ENCODE measurements at places on chromosomes 2 and 18.

- DNase-seq, result no peak
Observed at GRCh38 chr2:143674051-143674450, 544.8 kb downstream of the ARHGAP15 start.

DNA sequence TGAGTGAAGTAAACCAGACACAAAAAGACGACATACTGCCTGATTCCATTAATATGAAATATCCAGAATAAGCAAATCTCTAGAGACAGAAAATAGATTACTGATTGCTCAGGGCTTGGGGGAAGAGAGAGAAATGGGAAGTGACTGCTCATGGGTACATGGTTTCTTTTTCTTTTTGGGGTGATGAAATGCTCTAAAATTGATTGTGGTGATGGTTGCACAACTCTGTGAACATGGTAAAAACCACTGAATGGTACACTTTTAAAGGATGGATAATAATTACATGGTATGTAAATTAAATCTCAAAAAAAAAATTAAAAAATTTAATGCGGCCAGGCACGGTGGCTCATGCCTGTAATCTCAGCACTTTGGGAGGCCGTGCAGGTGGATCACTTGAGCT, 39.3 kb downstream of the RPL31 start:
- DNase-seq, result no peak

GRCh38 chr2:158115202-158115767, 13.6 kb downstream of the UPP2 start:
- no peak for DNase-seq

- no peak for DNase-seq
Observed at GRCh38 chr2:230706053-230706521, 6.6 kb upstream of the CAB39 start.

DNA sequence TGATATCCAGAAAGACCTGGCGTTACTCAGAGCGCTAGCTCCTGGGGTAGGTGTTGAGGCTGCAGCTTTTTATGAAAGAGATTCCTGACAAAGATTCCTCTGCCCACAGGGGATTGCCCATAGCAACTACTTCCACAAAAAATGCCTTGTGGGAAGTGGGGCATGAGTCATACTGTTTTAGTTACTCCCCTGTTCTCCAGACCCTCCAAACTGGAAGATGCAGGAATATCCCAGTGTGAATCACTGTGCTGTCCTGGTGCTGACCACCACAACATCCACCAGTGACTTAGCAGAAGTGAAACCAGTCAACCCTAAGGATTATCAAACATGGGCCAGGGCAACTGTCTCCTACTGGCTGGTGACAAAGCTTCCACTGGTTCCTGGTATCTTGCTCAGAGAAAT, 61.8 kb downstream of the CDH2 start:
- DNase-seq, result peak; percentile 99

GRCh38 chr18:22558945-22559385, 141.2 kb upstream of the CTAGE1 start:
- peak; percentile 89 for DNase-seq

- DNase-seq, result no peak
Observed at GRCh38 chr18:10168477-10168876, 254.7 kb downstream of the VAPA start.

DNA sequence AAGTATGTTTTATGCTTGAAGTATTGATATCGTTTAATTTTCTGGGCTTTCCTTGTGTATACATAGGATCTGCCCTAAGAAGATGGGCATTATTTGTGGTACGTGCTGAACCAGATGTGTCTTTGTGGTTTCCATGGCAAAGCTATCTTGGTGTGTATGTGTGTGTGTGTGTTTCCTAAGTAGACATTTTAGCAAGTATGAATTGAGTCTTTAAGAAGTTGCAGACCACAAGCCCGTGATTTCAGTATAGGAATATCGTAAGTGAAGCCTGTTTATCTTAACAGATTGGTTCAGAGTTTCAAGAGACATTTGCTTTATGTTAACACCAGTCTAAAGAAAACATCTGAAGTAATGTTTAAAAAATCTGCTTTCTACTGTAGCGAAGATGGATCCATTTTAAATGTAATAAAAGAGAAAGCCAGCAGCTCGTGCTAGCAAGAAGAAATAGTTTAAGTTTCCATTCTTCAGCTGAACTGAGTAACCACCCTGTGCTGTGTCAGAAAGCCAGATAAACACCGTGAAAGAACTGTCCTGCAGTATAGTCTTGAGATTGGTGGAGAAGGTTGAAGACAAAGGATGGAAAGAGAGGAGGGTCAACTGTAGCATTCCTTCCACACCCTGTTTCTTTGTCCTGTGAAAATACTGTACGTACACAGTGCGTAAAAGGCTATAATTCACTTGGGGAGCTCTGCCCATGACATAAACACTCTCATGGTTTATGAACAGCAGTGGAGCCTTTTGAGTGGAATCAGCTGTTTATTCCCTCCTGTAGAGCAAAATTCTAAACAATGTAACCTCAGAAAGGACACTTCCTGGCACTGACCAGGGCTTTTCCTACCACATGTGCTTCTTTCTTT, 91.9 kb upstream of the FOSL2 start:
- peak; percentile 77 for DNase-seq

GRCh38 chr18:47949202-47949601, 18.7 kb upstream of the SMAD2 start:
- DNase-seq, result no peak

DNA sequence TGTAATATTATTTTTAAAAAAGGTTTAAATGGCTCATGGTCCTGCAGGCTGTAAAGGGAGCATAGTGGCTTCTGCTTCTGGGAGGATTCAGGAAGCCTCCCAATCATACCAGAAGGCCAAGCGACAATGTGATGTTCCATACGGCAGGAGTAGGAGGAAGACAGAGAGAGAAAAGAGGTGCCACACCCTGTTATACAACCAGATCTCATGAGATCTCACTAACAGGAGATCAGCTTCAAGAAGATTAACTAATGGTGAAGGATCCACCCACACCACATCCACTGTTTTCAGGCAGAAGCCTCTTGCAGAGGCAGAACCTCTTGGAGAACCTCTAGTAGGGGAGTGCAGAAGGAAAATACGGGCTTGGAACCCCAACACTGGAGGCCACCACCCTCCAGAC, 103.9 kb upstream of the TEKT4 start:
- no peak for DNase-seq

DNA sequence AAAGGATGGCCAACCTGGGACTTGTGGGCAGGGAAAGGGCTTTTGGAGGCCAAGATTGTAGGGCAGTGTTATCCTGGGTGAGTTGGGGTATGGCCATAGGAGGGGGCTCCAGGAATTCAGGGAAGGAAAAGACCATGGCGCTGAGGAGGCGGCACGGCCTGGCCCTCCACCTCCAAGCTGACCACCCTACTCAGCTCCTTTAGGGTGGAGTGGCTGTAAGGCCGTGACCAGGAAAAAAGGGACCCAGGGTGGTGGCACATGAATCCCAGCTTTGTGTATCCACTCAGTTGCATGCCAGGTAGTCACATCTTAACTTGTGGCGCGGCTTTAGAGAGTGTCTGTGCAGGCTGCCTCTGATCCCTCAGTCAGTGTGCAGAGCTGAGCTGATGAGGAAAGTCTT, 168.1 kb downstream of the AGAP1 start:
- no peak for DNase-seq

- DNase-seq, result peak; percentile 53
Observed at GRCh38 chr2:234994438-234995321, 42.9 kb downstream of the SH3BP4 start.

DNA sequence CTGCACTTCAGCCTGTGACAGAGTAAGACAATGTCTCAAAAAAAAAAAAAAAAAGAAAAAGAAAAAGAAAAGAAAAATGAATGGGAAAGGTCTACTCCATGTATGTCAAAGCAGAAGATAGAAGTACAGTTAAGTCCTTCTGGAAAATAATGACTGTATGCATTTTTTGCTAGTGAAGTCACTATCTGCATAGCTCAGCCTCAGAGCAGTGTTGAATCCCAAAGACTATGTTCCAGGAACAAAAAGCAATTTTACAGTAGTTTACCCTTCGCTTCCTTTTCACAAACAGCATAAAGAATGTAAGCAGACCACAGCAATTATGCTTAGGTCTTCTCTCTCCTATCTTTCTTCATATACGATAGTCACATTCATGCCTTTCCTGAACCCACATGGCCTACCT, 497.4 kb downstream of the CMPK2 start:
- DNase-seq, result peak; percentile 82

- no peak for DNase-seq
Observed at GRCh38 chr18:51953521-51953920, 386.5 kb upstream of the DCC start.

GRCh38 chr2:31270822-31271231, 36.9 kb downstream of the EHD3 start:
- peak; percentile 55 for DNase-seq

DNA sequence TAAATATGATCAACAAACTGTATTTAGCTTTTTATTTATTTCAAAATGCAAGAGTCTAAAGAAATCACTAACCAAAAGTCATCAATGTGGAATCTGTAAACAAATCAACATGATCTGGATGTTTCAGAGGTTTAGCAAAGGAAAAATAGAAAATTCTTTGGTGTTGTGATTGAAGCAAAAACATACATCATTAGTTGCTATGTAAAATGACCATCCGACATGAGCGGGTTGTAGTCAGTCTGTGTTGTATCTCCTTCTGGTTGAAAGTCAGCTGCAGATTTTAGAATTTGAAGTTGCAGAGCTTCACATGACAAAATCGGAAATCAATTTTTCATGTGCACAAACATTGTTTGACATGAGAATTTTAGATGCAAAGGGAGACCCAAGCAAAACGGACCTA, 63.2 kb downstream of the IRS1 start:
- no peak for DNase-seq

DNA sequence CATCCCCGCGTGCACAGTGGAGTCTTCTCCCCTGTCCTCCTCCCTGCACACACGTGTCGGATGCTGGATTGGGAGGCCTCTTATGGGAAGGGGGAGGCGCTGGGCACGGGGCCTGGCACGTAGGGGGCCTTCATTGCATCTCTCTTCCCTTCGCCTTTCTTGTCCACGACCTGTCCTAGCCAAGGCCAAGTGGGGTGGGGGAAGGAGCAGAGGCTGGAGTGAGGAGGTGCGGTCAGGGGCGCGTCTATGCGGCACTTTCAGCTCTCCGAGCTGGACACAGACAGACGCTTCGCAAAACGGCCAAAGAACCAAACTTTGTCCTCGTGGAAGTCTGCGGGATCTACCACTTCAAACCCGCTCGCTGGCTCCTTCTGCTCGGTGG, 13.4 kb downstream of the ALPG start:
- no peak for DNase-seq

DNA sequence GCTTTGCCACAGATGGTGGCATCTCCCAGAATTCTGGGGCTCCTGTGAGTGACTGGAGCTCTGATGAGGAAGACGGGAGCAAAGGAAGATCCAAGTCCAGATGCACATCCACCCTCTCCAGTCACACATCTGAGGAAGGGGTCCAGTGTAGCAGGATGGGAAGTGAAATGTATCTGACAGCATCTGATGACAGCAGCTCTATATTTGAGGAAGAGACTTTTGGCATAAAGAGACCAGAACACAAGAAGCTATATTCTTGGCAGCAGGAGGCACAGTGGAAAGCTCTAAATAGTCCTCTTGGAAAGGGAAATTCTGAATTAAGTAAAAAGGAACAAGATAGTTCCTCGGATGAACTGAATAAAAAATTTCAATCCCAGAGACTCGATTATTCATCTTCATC, 23.5 kb upstream of the C1GALT1C1L start:
- no peak for DNase-seq

DNA sequence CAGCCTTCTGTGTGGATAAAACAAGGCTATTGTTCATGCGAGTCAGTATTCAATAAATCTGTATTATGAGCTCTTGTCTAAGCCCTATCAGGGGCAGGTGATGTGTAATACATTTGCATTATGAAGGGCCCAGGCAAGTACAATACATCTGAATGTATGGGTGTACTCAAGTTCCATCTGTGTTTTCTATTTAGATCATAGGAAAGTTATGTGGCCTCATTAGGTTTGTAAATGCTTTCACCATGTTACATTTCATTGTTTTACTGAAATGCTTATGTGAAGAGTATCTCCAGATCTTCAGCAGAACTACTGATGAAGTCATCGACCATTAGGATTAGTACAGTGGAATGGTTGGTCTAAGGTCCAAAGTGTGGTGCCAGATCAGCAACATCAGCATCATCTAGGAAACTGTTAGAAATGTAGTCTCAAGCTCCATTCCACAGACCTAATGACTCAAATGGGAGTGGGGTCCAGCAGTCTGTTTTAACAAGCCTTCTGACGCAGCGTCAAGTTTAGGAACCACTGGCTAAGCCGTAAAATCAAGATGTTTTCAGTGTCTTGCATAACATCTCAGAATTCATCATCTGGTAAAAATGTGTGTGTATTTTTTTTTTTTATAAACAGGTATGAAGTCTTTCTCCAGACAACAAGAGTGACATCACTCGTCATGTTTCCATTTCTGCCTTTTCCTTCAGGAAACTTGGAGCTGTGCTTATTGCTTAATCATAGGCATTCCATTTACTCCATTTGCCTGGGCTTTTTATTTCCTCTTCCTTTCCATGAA, 80.5 kb downstream of the LYPD6 start:
- peak; percentile 22 for DNase-seq

DNA sequence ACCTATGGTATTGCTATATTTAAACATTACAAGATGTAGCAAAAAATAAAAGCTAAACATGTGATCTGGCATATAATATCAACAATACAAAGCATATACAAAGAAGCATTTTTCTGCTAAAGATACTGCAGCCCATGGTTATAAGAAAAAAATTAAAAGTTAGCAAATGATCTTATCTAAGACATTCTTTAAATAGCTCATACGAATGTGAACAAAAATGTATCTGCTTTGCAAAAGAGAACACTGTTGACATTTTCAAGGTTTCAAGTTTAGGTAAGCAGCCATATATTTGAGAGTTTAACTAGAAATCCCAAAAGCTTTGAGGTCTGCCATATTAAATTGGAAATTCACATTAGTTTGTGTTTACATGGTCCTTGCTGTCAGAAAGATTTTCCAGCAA, 301.0 kb upstream of the SLC39A10 start:
- no peak for DNase-seq

Measured in fibroblast of skin of back (primary cell).